AG04450 (cell line): ENCODE measurements at places on chromosomes 11 and 22. TPM values are rescaled to one million over a fixed set of nuclear protein-coding genes. Genes with fewer than 3 reads are reported as not detected.

DNA sequence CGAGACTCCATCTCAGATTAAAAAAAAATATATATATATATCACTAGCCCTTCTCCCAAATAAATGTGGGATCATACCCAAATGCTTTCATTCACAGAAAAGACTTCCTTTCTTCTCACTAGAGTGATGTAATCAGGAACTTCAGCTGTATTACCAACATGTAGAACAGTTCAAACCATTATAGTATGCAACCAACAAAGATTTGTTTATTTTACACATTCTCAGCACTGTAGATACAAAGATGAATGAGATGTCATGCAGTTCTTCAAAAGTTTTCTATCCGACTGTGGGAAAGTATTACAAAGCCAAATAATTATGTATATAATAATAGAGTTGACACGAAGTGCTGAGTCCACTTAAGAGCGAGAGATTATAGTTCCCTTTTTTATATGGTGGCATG, 22.2 kb upstream of the ZNF143 start:
- no peak for DNase-seq

DNA sequence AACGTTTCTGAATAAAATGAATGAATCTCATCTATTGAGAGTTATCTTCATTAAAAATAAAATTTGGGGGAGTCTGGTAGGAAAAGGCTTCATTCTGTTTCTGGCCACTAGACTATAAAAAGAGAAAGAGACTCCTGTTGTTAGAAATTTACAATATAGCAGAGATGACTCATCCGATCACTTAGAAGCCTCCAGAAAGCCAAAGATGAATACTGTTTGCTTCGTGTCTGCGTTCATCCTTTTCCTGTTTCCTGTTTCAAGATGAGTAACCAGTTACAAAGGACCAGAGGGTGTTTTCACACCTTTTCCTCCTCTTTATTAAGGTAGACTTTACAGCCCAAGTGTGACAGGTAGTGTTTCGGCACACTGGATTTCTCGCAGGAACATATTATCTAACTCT, 1120.7 kb downstream of the LRRC4C start:
- peak; percentile 11 for DNase-seq

- DNase-seq = no peak
Measured at GRCh38 chr11:107743191-107743590, 31.3 kb upstream of the SLN start.

- DNase-seq = no peak
Measured at GRCh38 chr11:2074266-2074825, 64.8 kb downstream of the IGF2 start.

The MICAL2 gene
- polyA plus RNA-seq = 171 and 222 TPM in 2 replicates

GRCh38 chr11:112459001-112459400, 198.3 kb upstream of the PLET1 start:
- no peak for DNase-seq

DNA sequence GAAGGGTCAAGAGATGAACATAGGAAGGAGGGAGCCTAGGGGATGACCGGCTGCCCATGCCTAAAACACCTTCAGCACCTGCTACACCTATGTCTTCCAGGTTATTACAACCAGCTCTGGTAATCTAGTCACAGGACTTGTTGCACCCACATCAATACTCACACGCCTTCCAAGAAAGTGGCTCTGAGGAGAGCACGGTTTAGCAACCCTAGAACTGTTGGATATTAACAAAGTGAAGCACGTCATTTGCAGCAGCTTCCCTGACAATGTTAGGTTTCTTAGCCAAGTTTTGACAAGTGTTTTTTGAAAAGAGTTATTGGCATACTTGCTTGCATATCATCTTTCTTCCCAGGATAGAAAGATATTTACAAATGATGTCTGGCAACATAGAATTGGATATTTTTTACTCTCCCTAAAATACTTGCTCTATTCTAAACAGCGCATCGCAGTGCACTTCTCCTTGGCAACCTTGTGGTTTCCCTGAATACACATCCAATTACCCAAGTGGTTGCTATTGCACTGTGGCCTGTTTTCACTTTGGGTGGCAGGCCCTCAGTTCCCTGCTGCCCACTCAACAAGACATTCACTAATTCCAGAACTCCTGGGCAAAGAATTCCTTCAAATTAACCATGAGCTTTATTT, 94.3 kb upstream of the ARHGAP42 start:
- peak; percentile 41 for DNase-seq

The FGF4 gene
- not detected in 2 replicates for polyA plus RNA-seq

GRCh38 chr11:93525601-93526345, 17.4 kb downstream of the SMCO4 start:
- no peak for DNase-seq

GRCh38 chr22:43893266-43893665, 1.5 kb upstream of the PNPLA5 start:
- no peak for DNase-seq

- no peak for DNase-seq
Measured at GRCh38 chr11:123841174-123841573, 35.0 kb upstream of the OR6M1 start.

GRCh38 chr22:49958366-49958921, 2.1 kb upstream of the PIM3 start:
- no peak for DNase-seq

The OR8G1 gene
- not detected in 2 replicates for polyA plus RNA-seq

- DNase-seq = no peak
Measured at GRCh38 chr22:47335460-47335859, 573.0 kb downstream of the TBC1D22A start.

The TREH gene
- polyA plus RNA-seq = not detected in 2 replicates

DNA sequence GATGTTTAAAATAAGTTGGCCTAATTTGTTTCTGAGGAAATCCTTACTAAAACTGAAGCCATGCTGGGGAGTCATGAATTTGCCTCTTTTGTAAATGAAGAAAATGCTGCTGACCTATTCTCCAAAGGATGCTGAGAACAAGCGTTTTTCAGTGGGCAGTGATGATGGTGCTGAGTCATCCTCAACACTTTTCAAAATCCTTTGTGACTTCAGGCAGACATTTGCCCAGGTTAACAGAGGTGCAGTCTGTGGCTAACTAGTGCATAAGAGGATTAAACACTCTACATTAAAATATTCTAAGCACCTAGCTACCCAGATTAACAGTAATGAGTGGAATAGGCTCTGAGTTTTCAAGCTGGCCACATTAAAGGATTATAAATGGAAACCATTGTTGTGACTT, 509.0 kb downstream of the DLG2 start:
- no peak for DNase-seq

GRCh38 chr11:37352485-37352884, 754.4 kb upstream of the RAG2 start:
- no peak for DNase-seq

DNA sequence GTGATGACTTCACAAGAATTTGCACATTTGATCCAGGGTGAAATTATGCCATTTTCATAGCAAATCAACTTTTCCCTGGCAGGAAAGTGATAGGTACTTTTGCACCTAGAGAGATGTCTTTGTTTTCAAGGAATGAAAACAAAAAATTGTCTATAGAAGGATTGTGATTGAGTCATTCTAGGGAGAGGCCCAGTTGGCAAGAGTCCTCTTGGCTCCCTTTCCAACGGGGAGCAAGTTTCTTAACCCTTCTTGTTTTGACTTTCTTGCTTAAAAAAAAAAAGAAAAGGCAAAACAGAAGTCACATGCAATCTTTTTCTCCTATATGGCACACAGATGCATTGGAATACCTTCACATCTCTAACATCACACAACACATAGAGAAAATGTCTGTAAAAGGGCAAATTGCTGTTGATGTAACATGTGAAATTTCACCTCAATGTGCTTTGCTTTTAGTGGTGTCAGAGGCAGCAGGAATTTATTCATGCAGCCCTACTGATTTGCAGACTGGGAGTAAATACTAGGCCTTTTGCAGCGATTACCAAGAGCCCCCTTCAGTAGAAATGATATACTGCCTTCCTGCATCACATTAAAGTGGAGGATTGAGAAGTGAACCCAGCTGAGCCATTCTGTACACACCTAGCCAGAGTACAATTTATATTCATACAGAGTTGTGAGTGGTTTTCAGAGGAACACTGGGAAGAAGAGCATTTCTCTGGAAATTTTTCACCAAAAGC, 290.7 kb upstream of the MPPED2 start:
- no peak for DNase-seq

DNA sequence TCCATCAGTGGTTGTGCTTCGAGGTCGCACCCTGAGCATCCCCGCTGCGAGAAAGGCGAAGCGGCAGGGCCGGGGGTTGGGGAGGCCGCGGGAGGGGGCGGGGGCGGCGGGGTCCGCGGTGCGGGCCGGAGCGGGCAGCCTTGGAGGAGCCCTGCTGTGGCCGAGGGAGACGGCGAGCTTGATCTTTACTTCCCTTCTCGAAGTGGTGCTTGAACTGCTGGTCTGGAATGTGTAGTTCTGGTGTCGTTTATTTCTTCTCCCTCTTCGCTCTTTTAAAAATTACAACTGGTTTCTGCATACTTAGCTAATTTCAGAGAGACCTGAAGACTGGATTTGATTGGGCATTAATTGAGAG, 1.1 kb downstream of the APLP2 start:
- DNase-seq = no peak

The THY1 gene
- polyA plus RNA-seq = 915 and 1,307 TPM in 2 replicates

DNA sequence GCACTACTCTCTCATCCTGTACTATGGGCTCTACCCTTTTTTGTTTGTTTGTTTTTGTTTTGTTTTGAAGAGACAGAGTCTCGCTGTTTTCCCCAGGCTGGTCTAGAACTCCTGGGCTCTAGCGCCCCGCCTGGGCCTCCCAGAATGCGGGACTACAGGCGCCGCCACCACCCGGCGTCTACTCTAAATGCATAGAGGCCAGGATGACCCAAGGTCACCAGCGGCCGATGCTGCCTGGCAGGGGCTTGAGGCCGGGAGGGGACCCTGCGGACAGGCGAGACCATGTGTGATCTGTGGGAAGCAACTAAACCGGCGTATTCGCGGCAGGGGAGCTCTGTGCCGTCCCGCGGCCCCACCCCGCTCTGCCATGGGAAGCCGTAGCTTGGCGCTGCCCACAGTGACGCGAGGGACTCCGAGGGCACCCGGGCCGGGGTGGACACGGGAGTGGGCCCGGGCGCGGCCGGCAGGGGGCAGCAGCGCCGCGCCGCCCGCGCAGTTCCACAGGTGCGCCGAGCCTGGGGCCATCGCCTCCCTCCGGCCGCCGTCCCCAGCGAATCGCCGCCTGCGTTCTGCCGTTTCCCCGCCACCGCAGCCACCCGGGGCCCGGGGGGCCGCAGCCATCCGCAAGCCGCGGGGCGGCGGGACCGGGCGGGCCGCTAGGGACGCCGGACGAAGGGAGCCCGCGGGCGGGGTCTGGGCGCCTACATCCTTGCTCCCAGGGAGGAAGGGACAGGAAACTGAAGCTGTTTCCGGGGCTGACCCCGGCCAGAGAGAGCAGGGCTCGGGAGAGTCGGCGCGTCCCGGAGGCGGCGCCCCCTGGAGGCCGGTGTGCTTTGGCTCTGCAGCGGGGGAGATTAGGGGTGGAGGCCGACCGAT, 12.3 kb upstream of the HDHD5 start:
- peak; percentile 74 for DNase-seq

- DNase-seq = no peak
Measured at GRCh38 chr11:64156235-64157011, 9.5 kb downstream of the MACROD1 start.

GRCh38 chr11:2921742-2922493, 7.3 kb downstream of the PHLDA2 start:
- no peak for DNase-seq

The DRD2 gene
- not detected in 2 replicates for polyA plus RNA-seq

DNA sequence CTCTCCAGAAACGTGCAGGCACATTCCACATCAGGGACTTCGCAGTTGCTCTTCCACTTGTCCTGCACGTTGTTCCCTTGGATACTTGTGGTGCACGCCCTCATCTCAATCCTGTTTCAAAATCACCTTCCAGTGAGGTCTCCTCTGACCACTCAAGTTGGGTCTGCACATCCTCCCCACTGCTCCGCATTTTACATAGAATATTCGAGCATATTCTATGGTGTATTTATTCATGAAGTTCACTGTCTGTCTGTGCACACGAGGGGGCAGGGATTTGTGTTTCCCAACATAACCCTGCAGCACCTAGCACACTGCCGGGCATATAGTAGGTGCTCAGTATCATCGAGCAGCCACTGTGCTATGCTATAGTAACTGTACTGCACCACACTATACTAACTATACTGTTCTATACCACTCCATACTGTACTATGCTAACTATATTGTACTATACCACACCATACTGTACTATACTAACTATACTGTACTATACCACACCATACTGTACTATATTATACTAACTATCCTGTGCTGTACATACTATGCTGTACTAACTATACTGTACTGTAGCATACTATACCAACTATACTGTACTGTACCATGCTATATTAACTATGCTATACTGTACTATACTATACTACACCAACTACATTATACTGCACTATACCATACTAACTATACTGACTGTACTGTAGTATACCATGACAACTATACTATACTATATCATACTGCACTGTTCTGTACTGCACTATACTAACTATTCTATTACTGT, 30.3 kb downstream of the ELF5 start:
- no peak for DNase-seq

DNA sequence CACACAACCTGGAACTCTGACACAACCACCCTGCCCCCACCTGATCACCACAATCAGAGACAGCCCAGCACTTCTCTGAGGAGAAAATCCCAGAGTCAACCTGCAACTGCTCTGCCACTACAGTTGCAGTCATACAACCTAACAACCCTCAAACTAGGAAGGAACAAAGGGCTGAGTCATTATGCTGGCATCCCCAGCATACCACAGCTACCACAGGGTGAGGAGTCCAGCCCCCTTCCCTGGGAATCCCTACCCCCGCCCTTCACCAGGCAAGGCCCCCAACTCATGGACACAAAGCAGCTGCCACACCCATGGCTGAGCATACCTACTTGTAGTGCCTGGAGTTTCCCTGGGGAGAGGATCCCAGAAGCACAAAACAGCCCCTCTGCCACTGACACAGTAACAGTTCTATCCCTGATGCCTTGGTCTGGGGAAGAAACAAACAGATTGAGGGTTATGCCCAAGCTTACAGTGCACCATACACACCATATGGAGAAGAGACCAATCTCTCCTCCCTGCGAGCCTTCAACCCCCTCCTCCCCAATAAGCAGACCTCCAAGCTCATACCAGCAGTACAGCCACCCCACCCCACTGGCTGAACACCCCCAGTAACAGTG, 68.5 kb upstream of the C11orf58 start:
- DNase-seq = no peak

The OR8G5 gene
- polyA plus RNA-seq = not detected in 2 replicates

DNA sequence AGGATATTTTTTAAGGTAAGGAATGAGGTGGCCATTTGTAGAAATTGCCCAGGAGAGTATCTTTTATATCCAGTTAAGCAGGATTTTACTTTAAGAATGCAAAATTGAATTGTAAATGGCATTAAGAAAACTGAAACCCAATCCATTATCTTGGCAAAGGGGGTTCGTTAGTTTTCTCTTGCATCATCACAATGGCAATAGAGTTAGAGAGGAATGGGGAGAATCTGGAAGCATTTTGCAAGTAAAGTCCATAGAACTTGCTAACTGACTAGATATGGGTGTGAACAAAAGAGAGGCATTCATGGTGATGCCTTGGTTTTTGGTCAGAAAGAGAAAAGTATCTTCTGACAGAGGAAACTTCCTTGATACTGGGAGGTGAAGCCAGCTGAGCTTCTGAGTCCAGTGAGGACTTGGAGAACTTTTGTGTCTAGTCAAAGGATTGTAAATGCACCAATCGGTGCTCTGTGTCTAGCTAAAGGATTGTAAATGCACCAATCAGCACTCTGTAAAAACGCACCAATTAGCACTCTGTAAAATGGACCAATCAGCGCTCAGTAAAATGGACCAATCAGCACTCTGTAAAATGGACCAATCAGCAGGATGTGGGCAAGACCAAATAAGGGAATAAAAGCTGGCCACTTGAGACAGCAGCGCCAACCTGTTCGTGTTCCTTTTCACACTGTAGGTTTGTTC, 3.6 kb upstream of the CCDC117 start:
- no peak for DNase-seq
